GM12864 (cell line): ENCODE measurements at places on chromosomes 7 and 10.

DNA sequence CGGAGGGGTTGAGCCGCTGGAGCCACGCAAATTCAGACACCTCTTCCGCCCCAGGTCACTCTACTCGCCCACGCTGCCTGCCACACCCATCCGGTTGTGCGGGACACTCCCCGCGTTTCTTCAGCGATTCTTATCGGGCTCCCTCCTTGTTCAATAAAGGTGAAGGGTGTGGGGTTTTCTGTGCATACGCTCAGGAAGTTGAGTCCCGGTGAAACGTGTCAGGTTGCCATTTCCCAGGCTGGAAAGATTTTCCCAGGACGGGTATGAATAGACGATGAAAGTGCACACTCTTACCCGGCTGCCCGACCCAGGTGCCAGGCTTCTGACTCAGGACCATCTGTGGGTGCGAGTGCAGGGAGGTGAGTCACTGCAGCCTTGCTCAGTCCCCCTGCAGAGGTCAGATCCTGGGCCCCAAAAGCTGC, 22.0 kb downstream of the KLF6 start:
- DNase-seq = no peak

DNA sequence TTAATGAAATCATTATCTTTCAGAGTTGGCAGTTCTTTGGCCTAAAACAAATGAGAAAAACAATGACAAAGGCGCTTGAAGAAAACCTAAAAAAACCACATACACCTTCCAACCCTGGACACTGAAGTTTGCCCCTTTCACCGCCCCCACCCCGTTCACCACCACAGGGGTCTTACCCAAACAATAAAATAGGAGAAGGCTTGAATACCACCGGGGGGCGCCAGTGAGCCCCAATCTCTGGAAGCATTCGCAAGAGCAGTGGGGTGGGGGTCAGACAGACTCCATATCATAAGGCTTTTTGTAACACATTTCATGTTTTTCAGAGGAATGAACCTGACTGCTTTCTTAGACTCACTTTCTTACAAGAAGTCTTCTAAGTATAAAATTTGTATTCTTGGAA, 163.6 kb downstream of the PIP4K2A start:
- no peak for DNase-seq

DNA sequence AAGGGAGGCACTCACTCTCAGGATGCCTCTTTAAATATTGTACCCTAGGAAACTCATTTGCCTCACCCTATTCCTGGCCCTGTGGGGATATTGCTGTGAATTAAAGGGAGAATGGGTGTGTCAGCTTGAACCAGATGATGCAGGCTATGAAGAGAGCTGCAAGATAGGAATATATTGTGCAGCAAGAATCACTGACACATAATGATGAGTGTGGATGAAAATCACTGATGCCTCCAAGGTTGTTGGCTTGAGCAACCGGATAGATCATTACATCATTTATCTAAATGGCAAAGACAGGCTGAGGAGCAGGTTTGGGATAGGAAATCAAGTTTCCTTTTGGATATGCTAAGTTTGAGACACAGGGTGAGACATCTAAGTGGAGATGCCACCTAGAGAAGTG, 6.2 kb downstream of the SLC26A4 start:
- no peak for DNase-seq

GRCh38 chr7:156176039-156176438, 363.8 kb upstream of the SHH start:
- DNase-seq = no peak

- no peak for DNase-seq
Measured at GRCh38 chr10:103199488-103199887, 6.4 kb upstream of the NT5C2 start.

DNA sequence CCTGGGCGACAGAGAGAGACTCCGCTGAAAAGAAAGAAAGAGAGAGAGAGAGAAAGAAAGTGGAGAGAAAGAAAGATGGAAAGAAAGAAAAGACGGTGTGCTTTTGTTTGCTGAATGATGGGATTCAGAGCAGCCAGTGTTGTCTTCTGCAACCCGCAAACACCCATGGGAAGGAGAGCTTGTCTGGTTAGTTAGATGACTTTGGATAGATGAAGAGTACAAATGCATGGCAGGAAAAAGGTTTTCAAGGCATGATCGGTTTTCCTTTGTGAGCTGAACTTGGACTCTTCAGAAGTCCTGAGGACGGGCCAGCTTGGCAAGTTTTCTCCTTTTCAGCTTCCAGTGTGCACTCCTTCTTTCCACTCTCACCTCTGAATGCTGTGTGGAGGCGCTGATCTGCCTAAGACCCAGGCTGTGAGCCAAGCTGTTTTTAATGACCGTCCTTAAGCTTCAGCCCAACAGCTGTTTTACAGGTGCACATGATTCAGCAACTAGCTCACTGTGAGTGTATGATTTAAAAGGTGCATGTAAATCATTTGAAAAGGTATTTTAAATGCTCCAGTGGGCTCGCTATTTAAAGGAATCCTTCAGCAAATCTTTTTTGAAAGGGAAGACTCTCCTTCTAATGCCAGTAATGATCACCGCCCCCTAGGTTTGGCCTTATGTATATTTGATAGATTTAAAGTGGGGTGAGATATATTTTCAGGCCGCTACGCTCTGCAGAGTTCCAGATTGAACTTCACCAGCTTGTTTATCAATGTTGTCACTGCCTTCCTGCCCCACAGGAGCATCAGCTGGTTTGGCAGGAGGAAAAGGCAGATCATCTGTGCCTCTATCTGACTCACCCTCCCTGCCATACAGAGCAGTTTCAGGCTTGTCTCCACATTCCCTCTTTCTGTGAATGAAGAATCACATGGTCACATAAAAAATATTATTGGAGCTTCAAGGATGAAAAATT, 115.0 kb downstream of the PLXDC2 start:
- DNase-seq = no peak

GRCh38 chr7:137283153-137283552, 60.4 kb downstream of the PTN start:
- DNase-seq = no peak

DNA sequence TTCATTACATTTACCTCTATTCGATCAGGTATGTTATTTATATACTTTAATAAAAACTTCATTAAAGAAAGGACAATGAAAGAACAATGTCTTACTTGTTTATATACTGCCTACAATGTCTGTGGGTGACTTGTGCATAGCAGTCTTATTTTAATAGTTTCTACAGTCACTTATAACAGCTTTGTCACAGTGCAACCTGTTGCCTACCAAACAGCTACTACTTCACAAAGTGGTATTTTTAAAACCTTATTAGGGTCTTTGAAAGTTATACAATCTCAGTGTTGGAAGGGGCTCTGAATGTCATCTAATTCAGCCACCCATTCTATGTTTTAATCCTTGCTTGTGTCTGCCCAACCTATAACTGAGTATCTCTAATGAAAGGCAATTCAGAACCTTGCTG, 19.0 kb downstream of the MTPN start:
- no peak for DNase-seq

DNA sequence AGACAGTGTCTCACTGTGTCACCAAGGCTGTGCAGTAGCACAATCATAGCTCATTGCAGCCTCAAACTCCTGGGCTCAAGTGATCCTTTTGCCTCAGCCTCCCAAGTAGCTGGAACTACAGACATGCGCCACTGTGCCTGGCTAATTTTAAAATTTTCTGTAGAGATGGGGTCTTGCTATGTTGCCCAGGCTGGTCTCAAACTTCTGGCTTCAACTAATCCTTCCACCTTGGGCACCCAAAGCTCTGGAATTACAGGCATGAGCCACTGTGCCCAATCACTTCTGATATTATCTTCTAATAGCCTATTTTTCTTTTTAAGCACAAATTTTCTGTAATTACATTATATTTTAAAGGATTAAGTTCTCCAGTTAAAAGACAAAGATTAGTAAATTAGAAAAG, 42.6 kb upstream of the ZC3HAV1 start:
- no peak for DNase-seq

GRCh38 chr7:51062222-51062987, 254.2 kb downstream of the COBL start:
- DNase-seq = no peak

GRCh38 chr10:71660313-71660712, 59.3 kb downstream of the C10orf105 start:
- no peak for DNase-seq

GRCh38 chr7:34080513-34080912, 175.2 kb downstream of the BMPER start:
- no peak for DNase-seq

- DNase-seq = no peak
Measured at GRCh38 chr7:100175296-100175935, 1.8 kb downstream of the GPC2 start.

DNA sequence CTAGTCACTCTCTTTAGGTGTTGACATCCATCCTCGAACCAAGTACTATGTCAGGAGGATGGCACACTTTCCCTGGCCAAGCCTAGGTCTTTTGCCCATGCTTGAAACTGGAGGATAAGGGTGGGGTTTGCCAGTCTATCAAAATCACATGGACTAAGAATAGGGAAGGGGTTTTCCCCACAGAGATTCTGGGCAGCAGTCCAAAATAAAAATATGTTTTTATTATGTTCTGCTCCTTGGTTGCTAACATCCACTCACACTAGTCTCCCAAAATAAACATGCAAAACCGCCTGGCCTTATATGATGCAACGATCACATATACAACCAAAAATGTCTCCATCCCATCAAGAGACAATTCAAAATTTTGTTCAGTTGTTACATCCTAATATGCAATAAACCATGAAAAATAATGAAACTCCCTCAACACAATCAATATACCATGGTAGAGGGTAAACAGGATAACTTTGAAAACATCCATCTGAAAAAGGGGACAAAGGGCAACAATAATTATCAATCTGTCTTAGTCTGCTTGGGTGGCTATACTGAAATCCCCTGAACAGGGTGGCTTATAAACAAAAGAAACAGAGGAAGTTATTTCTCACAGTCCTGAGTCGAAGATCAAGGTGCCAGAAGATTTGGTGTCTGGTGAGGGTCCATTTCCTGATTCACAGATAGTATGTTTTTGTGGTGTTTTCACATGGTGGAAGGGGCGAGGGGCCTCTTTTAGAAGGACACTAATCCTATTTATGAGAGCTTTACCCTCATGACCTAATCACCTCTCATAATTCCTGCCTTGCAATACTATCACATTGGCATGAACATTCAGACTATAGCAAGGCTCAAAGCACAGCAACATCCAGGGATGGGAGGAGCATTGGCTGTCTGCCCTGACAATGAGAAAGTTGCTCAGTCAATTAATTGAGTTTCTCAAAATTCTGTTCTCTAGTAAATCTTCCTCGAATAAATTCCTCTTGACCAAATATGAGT, 159.3 kb downstream of the ETV1 start:
- DNase-seq = no peak

DNA sequence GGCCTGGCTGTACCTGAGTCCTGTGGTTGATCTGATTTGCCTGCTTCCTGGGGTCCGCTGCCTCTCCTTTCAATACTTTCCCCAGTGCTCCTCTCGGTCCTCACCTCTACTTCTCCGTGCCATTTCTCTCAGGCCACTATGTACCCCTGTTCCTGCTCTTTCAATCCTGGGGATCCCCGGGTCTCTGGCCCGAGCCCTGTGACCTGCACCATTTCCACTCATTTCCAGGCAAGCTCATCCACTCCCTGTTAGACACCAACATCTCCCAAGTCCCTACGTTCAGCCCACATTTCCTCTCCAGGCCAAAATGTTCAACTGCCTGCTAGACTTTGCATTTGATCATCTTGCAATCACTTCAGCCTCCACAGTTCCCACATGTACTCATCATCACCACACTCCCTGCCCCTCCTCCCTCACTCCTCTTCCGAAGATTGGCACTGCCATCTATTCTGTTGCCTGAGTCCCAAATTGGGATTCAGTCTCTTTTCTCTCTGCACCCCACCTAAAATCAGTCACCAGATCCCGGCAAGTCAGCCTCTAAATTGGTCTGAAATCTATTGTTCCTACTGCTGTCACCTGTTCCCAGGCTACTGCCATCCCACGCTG, 34.4 kb upstream of the ZMIZ1 start:
- no peak for DNase-seq

- DNase-seq = no peak
Measured at GRCh38 chr7:91609525-91609924, 271.0 kb downstream of the MTERF1 start.

GRCh38 chr10:131199646-131200045, 111.9 kb downstream of the TCERG1L start:
- DNase-seq = no peak

DNA sequence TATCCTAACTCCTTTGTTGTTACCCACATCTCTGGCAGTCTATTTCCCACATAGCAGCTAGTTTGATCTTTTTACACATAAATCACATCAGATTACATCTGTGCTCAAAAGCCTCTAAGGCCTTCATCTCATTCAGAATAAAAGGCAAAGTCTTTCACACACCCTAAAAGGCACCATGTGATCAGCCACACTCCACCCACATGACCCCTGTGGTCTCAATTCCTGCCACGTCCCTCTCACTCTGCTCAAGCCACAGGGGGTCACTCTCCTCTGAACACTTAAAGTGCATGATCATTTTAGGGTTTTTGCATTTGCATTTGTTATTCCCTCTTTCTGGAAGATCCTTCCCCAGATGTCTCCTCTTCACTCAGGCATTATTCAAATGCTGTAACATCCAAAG, 30.8 kb downstream of the ELAPOR2 start:
- no peak for DNase-seq

DNA sequence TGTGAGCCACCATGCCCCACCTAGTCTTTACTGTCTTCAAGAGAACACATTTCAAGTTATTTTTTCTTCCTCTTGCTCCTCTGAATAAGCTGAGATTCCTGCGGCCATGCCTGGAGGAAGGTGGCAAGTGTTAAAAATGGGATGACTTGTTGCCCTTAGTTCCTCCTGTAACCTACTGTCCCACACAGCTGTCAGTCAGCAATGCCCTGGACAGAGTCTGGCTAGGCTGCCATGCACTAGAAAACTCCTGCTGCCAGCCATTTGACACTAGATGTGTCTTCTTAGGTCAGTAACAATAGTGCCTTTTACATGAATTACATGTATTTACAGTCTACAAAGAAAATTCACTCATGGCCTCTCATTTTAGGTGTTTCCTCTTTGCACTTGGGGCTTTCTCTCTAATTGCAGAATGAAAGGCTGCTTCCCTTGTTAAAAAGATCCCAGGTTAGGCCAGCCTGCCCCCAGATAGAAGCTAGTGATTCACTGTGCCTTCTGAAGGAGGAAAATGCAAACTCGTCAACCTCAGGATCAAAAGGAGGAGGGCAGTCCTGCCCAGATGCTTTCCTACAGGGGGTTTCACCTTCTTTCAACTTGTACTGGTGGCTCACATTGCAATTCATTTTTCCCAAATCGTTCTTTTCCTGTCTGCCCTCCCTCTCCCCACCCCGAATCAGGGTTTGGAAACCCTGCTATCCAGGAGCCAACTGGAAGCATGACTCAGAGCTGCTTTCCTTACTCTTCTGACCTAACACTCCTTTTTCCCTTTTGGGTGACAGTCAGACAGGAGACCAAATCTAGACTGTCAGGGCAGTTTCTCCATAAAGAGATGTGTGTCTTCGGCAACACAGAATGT, 136.6 kb downstream of the SPAG6 start:
- DNase-seq = no peak
